ENCODE measurements at places on chromosomes 5 and 9.
A peak's percentile ranks its signal among the peaks of the same experiment; 100 is the strongest.

GRCh38 chr5:74507370-74508005 lies 133.0 kb downstream of the ENC1 start:
- DNase-seq, result no peak

DNA sequence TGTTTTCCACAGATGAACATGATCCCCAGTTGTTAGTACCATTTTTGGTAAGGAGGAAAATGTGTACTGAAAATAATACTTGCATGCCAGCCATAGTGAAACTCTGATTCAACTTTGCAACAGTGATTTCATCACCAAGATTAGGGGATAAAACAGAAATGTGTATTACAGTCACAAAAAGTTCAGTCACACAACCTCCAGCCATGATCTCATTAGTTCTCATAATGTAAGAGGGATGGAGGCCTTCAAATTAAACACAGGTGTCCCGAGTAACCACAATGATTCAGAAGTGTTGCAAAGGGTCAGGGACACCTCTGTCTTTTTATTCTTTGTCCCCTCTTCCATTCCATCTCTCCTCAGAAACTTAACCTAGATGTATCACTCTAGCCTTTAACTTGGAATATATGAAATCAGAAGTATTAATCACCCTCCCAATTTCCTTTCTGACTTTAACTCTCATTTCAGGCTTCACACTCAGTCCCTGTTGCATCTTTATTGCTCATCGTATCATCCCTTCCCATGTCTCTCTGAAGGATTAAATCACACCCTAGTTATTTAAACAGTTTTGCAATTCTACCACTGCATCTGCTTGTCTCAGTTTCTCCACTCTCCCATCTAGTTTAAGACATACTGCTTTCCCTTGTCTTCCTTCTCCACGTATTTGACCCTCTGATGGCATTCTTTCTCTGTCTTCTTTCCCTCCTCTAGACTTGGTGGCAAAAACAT lies 291.2 kb downstream of the ADAMTS6 start:
- no peak for DNase-seq

DNA sequence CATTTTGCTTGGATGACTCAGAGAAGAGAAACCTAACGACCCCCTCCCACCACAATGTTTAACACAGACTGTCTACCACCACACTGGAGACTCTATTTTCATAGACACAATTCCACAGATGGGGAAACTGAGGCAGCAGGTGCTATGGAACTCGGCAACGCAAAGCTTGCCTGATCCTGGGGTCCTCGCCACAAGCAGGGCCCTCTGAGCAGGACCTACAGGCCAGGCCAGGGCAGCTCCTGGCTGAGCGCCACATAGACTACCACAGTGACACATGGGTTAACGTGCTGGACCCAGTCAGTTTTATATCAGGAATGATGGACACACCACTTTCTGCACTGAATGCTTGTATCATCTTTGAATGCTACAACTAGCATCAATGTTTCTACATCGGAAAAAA lies 11.8 kb downstream of the IPPK start:
- DNase-seq, result no peak

GRCh38 chr5:68289498-68289897 lies 73.9 kb downstream of the PIK3R1 start:
- DNase-seq, result no peak

GRCh38 chr9:93094658-93095204 lies 1.3 kb upstream of the CARD19 start:
- no peak for DNase-seq

GRCh38 chr9:105683688-105684275 lies 10.6 kb upstream of the TMEM38B start:
- no peak for DNase-seq

DNA sequence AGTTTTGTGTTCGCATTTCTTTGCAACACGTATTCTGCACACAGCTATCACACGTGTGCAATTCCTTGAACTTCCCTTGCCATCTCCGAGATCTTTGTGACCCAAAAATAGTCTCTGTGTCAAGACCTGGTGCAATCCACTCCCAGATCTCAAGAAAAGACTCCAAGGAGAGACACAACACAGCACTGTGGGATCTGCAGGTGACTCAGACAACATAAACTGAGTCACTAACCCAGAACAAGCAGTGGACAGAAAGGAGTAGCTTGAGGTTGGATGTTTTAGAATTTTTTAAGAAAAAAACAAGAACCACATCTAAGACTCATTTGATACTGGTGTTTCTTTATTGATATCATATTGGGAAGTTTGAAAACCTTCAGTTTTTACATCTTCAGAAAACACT lies 396.9 kb downstream of the AGTPBP1 start:
- DNase-seq, result no peak

- DNase-seq, result no peak
Measured at GRCh38 chr9:468766-469426, 254.2 kb downstream of the DOCK8 start.

DNA sequence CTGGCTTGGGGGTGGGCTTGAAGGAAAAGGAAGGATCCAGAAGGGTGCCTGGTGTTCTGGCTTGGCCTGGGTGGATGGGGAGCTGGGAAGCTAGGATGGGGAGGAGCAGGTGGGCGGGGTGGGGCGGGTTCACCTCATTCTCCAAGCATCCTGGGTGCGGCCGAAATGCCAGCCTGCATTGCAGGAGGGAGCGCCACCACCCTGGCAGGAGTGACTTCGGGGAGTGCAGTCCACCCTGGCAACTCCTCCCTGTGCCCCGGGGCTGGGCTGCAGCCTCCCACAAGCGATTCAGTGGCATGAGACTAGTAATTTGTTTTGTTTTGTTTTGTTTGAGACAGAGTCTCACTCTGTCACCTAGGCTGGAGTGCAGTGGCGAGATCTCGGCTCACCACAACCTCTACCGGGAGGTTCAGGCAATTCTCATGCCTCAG lies 5.5 kb downstream of the TTC16 start:
- DNase-seq, result no peak

DNA sequence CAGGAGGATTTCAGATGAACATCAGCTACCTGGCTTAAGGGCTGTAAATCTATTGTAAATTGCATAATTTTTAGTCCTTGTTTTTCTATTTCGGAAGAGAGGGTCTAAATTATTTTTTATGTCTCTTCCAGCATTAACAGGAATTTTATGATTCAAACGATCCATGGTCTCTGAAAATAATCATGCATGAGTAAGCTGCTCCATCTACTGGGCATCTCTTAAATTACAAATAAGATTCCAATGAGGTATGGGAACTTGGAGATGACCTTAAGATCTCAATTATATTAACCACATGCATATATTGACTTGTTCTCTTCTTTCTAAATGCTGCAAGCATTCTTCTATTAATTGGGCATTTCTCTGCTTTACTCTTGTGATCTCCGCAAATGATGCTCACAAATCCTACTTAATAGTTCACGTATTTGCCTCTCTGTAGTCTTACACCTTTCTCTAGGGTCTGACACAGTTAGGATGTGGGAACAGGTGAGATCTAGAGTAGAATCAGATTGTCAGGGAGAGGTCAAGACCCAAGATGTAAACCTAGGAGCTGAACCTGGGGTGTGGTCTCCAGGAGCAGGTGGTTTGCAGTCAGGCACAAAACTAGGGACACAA lies 86.9 kb downstream of the NUDT12 start:
- DNase-seq, result no peak

DNA sequence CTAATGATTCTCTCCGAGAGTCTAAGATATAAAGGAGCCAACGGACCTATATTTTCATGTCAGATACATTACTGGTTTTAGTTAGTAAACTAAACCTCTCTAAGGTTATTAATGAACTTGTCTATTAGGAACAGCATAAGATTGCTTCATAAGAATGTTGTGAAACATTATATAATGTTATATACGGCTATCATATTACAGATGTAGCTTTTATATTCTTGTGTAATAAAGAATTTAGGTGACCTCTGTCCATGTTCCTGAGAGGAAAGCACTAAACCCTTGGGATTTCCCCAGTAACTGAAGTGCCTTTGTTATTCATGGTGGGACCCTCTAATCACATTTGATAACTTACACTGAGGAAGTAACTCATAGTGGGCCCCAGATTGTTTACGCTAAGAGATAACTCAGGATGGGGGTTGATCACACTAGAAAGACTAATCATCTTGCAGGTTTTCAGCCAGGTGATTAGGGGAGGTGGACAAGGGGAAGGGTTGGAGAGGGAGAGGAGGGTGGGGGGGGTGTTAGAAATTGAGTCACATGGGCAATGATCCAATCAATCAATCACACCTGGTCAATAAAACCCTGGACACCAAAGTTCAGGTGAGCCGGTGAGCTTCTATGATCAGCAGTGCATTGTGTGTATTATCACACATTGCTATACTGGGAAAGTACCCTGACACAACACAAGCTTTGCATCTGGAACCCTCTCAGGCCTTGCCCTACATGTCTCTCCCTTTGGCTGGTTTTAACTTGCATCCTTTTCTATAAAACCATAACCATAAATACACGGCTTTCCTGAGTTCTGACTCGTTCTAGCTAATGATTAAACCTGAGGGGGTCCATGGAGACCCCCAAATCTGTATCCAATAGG lies 25.8 kb downstream of the ECPAS start:
- DNase-seq, result no peak

GRCh38 chr5:98750693-98751092 lies 22.8 kb upstream of the RGMB start:
- no peak for DNase-seq

GRCh38 chr5:62596096-62596495 lies 17.5 kb downstream of the LRRC70 start:
- DNase-seq, result no peak

- peak; percentile 75 for DNase-seq
Measured at GRCh38 chr9:137453643-137454081, 5.5 kb downstream of the NSMF start.

GRCh38 chr5:170362102-170362501 lies 27.1 kb downstream of the KCNMB1 start:
- no peak for DNase-seq
